KG1 (cell line): ENCODE measurements at places on chromosomes 4 and X.

GRCh38 chr4:82756061-82756460 is 42.5 kb downstream of the SCD5 start:
- DNase-seq = no peak

DNA sequence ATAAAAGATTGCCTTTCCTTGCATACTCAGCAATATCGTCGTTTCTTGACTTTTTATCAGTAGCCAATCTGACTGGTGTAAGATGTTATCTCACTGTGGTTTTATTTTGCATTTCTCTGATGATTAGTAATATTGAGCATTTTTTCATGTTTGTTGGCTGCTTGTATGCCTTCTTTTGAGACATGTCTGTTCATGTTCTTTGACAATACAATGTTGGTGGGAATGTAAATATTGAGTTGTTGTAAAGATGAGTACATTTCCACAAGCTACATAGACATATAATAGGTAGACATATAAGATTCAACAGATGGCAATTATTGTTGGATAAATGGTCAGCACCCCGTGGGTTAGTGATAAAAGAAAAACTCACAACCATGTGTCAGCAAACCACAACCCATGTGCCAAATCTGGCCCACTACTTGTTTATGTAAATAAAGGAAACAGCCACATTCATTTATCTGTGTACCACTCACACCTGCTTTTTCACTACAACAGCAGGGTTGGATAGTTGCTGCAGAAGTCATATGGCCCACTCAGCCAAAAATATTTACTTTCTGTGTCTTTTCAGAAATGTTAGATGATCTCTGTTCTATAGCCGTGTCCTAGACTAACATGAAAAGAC is 153.1 kb upstream of the VCX start:
- DNase-seq = no peak

GRCh38 chr4:61251129-61251528 is 51.0 kb downstream of the ADGRL3 start:
- no peak for DNase-seq

- DNase-seq = no peak
These were observed 19.0 kb downstream of the CXCL8 start for GRCh38 chr4:73759357-73759756.

DNA sequence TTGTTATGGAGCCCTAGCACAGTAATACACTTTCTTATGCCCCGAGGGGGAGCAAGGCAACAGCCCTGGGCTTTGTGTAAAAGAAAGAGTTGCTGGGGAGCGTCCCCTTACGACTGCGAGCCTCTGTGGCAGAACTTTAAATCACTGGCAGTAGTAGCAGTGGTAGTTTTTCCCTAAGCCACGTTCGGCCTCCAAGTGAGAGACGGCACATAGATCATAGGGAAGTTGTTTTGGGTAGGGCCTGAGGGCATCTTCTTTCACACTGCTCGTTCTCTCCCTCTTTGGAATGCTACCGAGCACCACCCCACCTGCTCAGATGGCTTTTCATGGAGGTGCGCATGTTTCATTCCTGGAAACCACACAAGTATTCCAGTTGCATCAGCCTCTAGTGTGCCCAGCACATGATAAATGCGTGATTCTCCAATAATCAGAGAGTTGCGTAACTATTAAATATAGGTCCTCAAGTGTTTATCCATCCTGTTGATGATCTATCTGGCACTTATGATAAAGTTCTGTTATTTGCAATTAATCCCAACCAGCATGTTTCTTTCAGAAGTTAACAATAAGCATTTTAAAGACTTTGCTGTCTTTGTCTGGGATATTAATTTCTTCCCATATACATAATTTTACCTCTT is 7.0 kb upstream of the SYNPO2 start:
- DNase-seq = no peak

GRCh38 chr4:19230906-19231545 is 1020.7 kb upstream of the SLIT2 start:
- DNase-seq = no peak

- no peak for DNase-seq
These were observed 930 bp downstream of the ZNF718 start for GRCh38 chr4:125091-125771.

DNA sequence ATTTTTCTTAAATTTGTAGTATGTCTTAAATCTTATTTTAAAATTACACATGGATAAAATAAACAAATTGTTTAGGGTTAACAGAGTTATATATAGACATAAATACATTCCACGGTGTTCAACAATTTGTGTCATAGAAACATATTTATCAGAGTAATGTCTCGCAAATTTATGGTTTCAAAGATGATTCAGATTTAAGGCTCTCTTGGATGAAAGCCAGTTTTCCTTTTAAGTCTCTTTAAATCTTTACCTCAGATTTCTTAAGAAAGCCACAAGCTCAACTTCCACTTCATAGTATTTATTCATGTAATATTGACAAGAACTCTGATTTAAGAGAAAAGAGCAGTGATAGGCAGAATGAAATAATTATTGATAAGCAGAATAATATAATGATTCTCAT is 1254.8 kb upstream of the ADGRL3 start:
- no peak for DNase-seq

DNA sequence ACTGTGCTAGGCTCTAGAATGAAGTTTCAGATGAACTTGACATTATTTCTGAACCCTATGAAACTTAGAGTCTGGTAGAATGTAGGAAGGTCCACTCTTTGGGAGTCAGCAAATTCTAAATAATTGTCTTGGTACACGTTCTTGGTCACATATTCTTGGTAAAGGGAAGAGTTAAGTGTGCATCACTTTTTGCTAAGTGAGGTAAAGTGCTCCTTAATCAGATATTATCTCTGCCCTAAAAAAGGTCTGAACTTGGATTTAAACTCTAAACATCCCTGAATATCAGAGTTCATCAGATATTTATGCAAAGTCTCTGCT is 7.2 kb downstream of the OCIAD2 start:
- no peak for DNase-seq

GRCh38 chr4:23039818-23040217 is 347.1 kb downstream of the GBA3 start:
- DNase-seq = no peak

- DNase-seq = no peak
These were observed 4.5 kb upstream of the RHOH start for GRCh38 chr4:40192114-40193015.

GRCh38 chrX:136710325-136710951 is 62.5 kb downstream of the CD40LG start:
- DNase-seq = no peak
